ENCODE measurements at places on chromosomes 1 and 21.
A peak's percentile ranks its signal among the peaks of the same experiment; 100 is the strongest.

- peak; percentile 7 for DNase-seq
These were observed 138.2 kb downstream of the COL24A1 start for GRCh38 chr1:86018283-86018923.

DNA sequence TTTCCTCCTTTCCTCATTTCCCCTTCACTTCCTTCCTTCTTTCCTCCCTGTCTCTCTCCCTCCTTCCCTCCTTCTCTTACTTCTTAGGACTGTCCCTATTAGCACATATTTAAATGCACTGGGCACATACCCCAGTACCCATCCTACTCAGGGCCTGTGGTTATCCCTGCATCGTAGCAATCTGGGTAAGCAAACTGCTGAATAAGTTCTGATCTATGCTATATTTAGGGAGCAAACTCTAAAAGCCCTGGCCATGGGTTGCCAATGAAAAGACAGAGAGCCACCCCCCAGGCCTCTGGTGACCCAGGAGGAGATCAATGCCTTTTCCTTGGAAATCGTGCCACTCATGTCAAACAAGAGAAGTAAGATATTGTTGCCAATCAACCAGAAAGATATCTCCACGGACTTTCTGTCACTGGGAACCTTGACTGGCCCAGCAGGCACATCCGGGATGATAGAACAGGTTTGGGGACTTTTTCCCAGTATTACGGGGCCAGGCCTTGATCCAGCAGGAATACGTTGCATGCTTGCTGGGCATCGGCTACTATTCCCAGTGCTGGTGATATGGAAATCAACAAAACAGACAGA is 5.4 kb downstream of the FAM3B start:
- DNase-seq = no peak

GRCh38 chr1:9149837-9150581 is 21.1 kb upstream of the GPR157 start:
- no peak for DNase-seq

DNA sequence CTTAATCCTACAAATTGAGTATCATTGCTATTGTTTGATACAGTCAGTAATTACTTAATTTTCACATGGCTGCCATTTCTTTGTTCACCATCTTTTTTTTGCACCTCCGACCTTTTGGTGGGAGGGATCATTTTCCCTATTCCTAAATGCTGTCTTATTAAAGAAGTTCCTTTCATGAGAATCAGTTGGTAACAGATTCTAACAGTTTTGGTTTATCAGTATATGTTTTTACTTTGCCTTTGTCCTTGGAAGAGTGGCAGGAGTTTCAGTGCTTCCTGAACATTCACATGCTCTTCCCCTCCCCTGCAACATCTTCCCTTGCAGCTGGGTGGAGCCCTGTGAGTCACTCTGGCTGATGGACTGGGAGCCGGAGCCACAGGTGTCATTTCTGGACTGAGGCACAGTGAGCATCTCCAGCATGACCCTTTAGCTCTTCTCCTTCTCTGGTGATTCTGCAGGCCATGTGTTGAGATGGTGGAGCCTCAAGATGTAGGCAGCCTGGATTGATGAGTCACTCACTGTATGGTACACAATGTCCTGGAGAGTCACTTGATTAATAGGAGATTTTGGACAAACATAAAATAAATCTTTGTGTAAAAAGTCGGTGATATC is 217.7 kb downstream of the URB2 start:
- DNase-seq = peak; percentile 47

DNA sequence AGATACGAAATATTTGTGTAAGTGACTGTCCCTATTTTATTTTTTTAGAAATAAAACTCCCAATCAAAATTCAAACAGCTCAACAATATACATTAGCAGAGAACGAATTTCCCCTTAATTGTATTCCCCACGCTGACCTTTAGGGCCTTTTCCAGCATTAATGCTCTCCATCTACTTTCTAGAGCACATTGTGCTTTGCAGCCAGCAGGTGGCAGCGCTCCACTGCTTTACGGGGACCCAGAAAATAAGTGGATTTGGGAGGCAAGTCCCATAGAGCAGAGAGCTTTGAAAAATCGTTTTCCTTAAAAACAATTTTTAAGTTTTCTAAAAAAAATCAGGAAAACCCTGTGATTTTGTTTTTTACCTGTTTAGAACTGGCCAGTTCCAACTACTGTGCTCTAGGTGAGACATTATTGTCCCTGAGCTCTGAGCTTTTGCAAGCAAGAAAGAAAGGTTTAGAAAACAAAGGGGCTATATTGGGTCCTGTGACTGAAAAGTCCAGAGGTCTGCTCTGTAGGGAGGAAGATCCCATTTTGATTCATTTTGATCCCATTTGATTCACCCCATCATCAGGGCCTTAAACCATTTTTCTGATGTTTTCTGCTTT is 144.4 kb upstream of the ZNF644 start:
- DNase-seq = peak; percentile 64
